IMR-90 (cell line): ENCODE measurements at places on chromosomes 5 and 9. TPM values are rescaled to one million over a fixed set of nuclear protein-coding genes. Genes with fewer than 3 reads are reported as not detected.

- DNase-seq, result no peak
Measured at GRCh38 chr5:65981548-65981947, 55.2 kb downstream of the ERBIN start.

- no peak for DNase-seq
Measured at GRCh38 chr5:1933364-1934055, 50.8 kb upstream of the IRX4 start.

- DNase-seq, result no peak
Measured at GRCh38 chr5:104789366-104789765, 1226.8 kb upstream of the NUDT12 start.

DNA sequence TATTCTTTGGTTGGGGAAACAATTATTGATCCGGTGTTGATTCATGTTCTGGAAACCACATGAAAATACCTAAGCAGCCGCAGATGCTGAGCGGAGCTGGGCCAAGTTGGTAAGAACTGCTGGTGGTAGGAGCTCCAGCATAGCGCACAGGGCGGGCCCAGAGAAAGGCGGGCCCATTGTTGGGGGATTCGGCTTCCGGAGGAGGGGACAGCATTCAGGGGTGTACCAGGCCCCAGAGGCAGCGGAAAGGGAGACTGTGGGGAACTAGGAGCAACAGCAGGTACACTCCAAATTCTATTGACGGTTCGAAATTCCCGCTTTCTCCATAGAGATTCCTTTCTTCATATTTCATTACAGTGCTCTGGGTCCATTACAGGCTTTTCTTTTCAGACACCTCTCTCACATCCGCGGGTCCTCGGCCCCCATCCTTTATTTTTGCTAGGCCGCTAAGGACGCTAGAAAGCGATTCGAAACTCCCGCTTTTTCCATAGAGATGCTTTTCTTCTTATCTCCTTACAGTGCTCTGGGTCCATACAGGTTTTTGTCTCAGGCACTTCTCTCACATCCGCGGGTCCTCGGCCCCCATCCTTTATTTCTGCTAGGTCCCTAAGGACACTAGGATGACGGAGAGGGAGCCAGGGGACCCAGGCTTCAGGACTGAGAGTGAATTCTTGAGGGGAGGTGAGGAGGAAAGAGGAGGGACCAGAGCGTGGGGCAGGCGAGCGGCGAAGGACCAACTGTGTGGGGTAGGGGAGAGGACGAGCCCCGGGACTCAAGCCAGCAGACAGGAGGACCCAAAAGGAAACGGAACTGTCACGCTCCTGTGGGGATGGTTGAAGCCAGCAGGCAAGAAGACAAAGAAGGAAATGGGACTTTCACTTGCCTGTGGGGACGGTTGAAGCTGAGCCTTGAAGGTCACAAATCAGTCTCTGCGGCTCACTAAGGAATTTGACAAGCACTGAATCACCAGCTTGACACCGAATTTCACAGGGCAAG is at the start of gene CCDC152:
CCDC152 (plus strand) TSS at position 213 of the 996 bp plus-strand sequence. CDS start 2,304 bp downstream, outside the sequence.
- DNase-seq, result peak; percentile 3

GRCh38 chr5:14054965-14055963 is 87.9 kb upstream of the TRIO start:
- peak; percentile 81 for DNase-seq

GRCh38 chr5:171342362-171343111 is 33.5 kb downstream of the TLX3 start:
- DNase-seq, result peak; percentile 71

- DNase-seq, result no peak
Measured at GRCh38 chr5:139251281-139251687, 42.3 kb upstream of the MATR3 start.

- no peak for DNase-seq
Measured at GRCh38 chr9:89364666-89365531, 46.6 kb downstream of the SECISBP2 start.

GRCh38 chr5:175493260-175493659 is 14.9 kb downstream of the SFXN1 start:
- no peak for DNase-seq

GRCh38 chr5:39624268-39624886 is 199.6 kb upstream of the DAB2 start:
- peak; percentile 8 for DNase-seq

DNA sequence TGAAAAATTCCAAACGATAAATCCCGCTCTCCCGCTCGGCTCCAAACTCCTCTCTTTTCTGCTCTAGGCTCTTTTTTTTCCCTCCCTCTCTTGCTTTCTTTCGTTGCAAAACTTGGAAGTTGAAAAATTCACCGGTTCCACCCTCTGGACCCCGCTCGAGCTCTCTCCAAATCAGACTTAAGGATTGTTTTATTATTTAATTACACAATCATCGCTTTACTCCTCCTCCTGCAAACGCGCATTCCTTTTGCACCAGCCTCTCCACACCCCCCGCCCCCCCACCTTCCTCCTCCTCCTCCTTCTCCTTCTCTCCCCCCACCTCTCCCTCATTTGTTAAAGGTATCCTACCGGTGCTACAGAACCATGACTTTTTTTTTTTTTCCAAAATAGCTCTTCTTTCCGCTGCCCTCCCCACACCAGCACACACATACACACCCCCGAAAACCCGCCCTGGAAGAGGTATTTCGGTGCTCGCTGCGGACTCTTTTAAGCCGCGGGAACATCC is 535 bp upstream of the NFIB start:
- DNase-seq, result peak; percentile 66

- no peak for DNase-seq
Measured at GRCh38 chr5:178547052-178547666, 43.0 kb downstream of the COL23A1 start.

DNA sequence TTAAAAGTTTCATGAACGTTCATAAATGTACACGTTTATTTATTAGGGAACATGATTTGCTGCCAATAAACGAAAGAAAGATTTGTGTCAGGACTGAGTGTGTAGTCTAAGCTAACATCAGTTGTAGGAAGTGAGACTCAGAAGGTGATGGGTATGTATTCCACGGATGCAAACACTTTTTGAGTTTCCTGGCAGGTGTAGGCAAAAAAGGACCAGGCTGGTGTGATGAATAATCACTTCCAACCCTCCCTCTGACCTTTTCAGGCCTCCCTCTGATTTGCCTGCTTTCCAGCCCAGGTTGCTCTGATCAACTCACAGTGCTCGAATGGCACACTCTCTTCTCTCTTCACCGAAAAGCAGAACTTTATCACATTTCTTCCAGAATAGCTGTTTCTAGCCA is 51.8 kb downstream of the BASP1 start:
- DNase-seq, result no peak

DNA sequence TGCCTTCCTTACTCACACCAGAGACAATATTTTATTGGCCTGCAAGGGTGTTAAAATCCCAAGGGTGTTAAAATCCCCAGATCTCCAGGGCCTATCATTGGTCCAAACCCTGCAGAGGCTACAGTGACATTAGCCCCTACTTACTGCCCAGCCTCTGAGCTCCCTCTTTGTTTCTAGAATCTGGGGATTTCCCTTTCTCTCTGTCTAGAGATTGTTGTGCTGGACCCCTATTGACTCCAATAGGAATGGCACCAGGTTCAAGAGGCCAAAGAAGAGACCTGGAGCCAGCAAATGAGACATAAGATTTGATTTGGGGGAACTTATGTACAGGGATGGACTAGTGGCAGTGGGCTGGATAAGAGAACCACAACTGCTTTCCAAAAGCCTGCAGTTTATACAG is 53.3 kb upstream of the ZBED3 start:
- no peak for DNase-seq

DNA sequence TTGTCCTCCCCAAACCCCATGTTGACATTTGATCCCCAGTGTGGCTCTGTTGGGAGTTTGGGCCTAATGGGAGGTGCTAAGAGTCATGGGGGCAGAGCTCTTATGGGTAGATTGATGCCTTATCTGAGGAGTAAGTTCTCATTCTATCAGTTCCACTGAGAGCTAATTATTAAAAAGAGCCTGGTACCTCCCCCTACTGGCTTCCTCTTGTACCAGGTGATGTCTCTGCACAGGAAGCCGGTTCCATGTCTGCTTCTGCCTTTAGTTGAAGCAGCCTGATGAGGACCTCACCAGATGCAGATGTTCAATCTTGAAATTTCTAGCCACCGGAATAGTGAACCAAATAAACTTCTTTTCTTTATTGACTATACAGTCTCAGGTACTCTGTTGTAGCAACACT is 10.8 kb downstream of the GABRB2 start:
- no peak for DNase-seq

GRCh38 chr5:96114736-96115135 is 153.1 kb upstream of the ELL2 start:
- peak; percentile 70 for DNase-seq

DNA sequence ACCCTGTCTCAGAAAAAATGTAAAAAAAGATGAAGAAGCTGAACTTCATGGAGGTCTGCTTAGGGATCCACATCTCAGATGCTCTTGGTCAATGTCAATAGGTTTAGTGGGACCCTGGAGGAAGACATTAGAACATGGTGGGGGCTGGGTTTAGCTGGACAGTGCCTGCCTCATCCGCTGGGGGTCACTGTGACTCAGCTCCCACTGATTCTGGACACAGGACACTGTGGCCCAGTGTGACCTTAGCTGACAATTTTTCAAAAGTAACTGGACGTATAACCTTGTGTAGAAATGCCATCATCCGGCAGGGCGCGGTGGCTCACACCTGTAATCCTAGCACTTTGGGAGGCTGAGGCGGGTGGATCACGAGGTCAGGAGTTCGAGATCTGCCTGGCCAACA is 7.3 kb upstream of the HNRNPAB start:
- DNase-seq, result no peak

DNA sequence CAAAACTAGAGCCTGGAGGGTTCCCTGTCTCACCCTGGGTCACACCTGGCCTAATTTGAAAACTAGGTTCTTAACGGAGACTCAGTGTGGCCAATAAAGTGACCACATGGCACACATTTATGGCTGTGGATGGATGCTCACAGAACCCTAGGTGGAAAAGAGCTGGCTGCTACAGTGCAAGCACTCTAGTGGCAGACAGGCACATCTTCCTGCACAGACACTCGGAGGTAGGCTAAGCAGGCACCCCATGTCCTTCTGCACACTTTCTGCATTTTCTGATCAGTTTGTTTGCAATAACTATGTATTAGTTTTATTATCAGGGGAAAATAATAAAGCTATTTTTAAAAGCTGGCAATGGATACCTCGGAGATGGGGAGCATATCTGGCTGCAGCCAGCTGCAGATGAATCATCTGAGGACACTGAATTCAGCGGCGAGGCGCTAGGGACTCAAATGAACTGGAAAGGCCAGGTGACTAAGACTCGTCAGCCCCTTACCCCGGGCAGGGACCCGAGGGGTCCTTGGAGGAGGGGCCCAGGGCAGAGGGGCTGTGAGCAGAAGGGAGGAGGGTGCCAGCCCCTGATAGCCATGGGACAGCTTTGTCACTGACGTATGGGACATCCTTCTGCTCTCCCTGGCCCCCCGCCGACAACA is 96.2 kb downstream of the OLFM1 start:
- no peak for DNase-seq

CCDC171 gene
- total RNA-seq, result 2.2 and 2.5 TPM in 2 replicates

C6 gene
- total RNA-seq, result under 0.01 and 0.18 TPM in 2 replicates

ENTREP1 gene
- total RNA-seq, result not detected in 2 replicates

DIRAS2 gene
- not detected in 2 replicates for total RNA-seq

SH3GL2 gene
- total RNA-seq, result under 0.01 TPM in 1 of 2 replicates, not detected in the other

MARCOL gene
- total RNA-seq, result not detected in 2 replicates

SLIT3 gene
- total RNA-seq, result 0.18 and 0.28 TPM in 2 replicates
